ENCODE measurements at places on chromosomes 1 and 21.

DNA sequence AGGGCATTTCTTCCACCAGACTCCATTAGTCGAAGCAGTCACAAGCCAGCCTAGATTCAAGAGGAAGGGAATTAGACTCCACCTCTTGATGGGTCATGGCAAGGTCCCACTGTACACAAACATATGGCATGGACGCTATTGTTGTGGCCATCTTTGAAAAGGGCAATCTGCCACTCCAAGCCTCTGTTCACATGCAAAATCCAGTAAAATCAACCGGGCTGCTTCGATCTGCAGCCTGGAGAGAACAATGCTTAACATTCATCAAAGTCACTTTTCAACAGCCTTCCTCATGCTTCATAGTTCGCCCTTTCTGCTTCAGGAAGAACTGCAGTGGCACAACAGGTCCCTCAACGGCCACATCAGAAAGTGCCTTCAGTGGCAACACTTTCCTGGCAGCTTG, 28.0 kb upstream of the GJB5 start:
- DNase-seq, result no peak

- no peak for DNase-seq
These were observed 11.2 kb upstream of the SPRR4 start for GRCh38 chr1:152959273-152959672.

DNA sequence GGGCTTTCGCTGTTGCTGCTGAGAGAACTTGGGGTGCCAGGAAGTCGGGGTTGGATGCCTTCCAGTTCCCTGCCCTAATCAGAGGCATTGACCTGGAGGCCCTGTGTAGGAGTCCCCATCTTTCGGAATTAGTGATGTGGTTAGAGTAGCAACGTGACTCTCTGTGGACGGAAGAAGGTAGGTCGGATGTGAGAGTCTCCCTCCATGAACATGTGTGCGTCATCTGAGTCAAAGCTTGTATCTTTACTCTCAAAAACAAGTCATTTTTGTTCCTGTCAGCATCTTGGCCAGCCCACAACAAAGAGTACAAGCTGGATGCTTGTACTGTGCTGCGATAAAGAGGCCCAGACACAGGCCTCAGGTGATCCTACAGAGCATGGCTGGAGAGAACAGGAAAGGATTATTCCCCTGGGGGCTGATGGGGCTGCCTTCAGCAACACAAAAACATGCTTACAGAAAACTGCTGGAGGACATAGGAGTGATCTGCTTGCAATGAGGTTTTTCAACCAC, 31.0 kb upstream of the IL10 start:
- DNase-seq, result peak; percentile 75

DNA sequence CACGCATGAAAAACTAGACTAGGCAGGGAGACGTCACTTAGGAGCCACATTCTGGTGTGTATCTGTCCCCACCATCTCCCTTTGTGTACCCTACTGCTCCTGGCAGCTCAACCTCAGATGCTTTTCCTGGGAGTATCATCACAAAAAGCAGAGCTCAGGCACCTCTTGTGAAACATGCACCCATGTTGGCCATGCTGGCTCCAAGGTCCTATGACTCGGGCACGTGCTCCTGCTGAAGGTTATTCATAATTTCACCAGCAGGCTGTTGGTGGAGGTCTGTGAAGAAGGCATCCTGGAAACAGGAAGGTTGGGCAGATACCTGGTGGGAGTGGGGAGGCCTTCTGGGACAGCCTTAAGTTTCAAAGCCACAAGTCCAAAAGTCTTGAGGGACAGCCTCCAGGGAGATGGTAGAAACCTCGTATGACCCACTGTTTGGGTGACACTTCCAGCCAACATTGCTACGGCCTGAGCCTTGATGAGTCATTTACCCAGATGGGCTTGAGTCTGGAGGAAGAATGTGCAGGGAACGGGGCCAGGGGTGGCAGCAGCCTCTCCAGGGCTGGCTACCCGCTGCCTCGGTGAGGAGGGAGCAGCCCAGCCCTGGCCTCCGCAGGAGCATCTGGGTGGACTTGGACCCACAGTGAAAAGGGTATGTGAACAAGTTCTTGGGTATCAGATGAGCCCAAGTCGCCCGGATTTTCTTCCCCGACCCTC, 75.8 kb downstream of the PGBD5 start:
- DNase-seq, result no peak

DNA sequence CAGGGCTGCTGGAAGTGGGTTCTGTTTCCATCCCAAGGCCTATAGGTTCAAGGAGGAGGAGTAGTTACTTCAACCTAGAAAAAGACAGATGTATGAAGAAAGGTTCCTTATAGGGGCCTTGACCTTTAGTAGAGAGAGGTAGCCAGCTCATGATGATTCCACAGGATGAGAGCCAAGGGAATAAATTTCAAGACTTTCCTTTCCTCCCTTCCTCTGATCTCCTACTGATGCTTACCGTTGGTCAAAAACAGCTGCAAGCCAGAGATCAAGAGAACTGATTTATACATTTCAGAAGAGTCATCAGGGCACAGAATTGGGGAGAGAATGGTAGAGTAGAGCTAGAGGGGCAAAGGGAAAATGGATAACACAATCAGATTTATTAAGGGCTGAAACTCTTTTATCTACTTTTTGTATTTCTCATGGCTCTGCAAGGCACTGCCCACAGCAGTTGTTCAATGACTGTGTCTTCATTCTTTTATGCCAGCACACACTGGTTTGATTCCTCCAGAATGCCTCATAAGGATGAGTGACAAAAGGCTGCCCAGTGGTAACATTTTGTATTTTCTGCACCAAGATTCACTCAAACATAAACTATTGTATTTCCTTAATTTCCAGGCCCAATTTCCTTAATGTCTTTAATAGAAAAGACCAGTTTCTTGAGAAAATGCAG, 37.4 kb downstream of the AK5 start:
- DNase-seq, result no peak

DNA sequence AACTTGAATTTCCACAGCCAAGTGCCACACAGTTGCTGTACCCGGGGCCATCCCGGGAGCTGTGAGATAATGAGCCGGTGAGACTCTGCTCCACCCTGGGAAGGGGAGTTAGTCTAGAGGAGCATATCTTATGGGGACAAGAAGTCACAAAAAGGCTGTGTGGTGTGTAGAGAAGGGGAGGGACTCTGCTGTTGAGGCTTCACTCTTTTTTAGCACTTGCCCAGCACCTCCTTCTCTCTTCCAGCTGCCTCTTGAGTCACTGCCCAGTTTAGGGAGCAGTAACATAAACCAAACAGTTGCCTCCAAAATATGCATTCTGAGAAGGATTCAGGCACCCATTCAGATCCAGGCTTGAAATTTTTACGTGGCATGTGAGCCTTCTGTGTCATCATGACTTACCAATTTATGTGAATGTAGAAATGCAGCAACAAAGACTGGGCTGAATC, 744 bp upstream of the WDR26 start:
- DNase-seq, result peak; percentile 38

GRCh38 chr1:159983681-159984080, 29.6 kb upstream of the SLAMF9 start:
- DNase-seq, result no peak

GRCh38 chr21:15895142-15896106, 165.6 kb downstream of the USP25 start:
- no peak for DNase-seq

GRCh38 chr1:39940253-39940652, 14.7 kb upstream of the MFSD2A start:
- no peak for DNase-seq

DNA sequence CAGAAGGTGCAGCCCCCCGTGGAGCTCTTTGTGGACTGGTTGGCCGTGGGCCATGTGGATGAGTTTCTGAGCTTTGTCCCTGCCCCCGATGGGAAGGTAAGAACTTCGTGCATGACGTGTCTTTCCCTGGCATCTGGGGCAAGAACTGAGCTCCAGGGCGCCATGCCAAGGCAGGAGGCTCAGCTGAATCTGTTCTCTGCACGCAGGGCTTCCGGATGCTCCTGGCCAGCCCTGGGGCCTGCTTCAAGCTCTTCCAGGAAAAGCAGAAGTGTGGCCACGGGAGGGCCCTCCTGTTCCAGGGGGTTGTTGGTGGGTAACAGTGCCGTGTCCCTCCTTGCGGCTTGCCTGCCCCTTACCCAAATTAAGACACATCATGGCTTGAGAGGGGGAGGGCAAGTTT, 27.7 kb downstream of the PADI3 start:
- DNase-seq, result no peak

GRCh38 chr1:210754878-210755665, 378.9 kb downstream of the KCNH1 start:
- DNase-seq, result no peak

DNA sequence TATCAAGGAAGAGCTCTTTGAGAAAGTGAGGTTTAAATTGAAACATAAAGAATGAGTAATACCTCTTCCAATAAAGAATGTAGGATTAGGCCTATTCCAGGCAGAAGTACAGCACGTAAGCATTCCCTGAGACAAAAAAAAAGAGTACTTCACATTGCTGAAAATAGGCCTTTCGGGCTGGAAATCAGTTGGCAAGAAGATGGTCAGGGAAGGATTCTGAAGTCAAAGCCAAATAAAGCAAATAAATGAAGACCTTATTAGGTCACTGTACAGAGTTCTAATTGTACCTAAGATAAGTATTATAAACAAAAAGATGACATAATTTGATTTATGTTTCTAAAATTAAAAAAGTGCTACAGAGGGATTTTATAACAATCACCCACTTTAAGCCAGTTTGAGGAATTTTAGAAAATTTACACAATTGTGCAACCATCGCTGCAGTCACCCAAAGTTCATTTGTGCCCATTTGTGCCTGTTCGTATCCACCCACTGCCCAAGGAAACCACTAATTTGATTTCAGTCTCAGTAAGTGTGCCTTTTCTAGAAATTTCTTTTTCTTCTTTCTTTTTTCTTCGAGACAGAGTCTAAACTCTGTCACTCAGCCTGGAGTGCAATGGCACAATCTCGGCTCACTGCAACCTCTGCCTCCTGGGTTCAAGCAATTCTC, 58.6 kb downstream of the FMO4 start:
- DNase-seq, result no peak

DNA sequence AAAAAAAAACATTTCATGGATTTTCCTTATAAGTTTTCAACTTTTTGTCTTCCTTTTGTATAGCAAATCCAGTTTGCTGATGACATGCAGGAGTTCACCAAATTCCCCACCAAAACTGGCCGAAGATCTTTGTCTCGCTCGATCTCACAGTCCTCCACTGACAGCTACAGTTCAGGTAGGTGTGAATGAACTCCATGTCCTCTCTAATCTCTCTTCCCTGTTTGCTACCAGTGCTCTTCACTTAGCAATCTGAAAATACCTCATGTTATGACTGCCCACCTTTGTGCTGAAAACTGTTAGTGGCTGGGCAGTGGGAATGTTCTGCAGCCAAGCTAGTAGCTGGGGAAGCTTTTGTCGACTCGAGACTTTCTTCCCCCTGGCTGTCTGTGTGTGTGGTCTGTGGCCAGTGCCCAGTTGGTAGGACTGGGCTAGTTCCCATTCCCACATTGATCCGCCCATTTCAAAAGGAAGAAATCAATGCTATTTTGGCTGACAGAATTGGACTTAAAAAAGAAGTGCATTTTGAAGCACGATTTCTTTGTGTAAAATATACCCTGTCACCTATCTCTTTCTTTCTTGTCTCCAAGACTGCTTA, 24.5 kb downstream of the AHCYL1 start:
- no peak for DNase-seq

- no peak for DNase-seq
These were observed 217.9 kb downstream of the CTH start for GRCh38 chr1:70628973-70629372.

DNA sequence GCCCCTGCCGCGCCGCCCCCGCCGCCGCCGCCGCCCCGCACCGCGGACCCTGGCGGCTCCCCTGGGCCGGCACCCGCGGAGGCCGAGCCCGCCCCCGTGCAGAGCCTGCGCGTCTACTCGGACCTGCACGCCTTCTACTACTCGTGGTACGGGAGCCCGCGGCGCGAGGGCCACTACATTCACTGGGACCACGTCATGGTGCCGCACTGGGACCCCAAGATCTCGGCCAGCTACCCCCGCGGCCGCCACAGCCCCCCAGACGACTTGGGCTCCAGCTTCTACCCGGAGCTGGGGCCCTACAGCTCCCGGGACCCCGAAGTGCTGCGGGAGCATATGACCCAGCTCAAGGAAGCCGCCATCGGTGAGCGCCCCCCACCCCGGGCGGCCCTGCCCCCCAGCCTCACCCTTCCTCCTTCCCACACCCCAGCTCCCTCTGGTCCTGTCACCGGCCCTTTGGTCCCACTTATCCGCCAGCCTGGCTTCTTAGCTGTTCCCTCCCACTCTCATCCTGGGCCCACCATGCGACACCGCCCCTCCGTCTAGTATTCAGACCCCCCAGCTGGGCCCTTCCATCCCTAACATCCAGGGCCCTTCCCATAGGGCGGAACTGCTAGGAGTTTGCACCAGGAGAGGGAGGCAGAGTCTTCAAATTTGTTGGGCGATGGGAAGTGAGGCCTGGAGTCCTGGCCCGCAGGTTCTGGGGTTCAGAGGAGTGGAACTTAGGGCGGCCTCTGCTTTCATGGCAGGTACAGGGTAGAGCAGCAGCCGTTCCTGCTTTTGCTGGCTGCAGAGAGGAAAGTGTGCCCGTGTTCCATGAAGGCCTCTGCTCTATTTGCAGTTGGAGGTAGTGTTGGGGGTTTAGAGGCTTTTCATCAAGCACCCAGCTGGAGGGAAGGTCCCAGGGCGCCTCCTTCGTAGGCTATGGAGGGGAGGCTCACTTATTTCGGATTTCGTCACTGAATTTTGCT, 1.0 kb downstream of the MANEAL start:
- no peak for DNase-seq

GRCh38 chr1:31373056-31373896, at the start of gene FABP3:
TSS of gene FABP3 (minus strand) at chr1:31373076. CDS start at chr1:31373014, 62 bp downstream.
- no peak for DNase-seq

DNA sequence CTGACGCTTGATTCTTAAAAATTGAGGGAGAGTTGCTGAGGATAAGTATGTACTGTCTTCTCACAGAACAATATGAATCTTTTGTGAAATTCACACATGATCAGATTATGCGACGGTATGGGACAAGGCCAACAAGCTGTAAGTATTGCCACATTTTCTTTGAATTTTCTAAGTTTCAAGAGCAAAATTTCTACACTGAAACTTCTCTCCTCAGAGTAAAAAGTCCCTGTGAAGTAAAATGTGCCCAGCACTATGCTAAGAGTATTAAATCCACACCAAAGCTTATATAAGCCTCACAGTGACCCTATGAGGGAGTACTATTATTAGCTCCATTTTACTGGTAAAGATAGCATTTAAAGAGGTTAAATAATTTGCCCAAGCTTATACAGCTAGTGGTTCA, 12.2 kb downstream of the AKIRIN1 start:
- no peak for DNase-seq

DNA sequence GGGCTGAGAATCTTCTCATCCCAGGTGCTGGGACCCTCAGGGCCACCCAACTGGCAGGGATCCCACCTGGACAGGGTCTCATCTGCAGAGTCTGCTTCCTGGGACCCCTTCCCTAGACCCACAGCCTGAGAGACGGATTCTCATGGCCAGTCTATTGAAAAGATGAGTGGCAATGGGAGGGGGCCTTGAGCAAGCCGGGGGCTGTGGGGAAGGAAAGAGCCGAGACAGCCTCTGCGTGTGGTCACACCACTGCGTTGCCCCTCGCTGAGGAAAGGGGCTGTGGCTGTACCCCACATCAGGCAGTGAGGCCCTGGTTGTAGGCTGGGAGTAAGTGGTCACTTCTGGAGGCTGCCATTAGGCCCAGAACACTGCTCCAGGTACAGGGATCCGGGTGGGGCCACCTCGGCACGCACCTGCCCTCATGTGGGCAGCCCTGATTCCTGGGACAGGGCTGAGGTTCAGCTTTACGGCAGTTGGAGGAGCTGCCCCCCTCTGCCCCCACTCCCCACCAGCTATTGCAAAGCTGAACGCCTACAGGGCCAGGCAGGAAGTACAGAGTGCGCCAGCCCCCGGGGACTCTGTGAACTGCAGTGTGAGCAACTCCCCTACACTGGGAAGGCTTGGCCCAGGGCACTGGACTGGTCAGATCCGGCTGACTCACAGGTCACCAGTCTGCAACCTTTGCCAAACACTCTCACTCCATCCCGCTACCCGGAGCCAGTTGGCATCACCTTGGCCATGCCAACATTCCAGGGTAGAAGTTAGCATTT, 106.9 kb downstream of the RIPK4 start:
- no peak for DNase-seq

Data from hematopoietic multipotent progenitor cell (in vitro differentiated cells).